Retinal pigment epithelial cell (primary cell): ENCODE measurements at places on chromosomes 3 and 15.

- peak; percentile 81 for DNase-seq
Observed at GRCh38 chr3:48429960-48430707, at the start of gene PLXNB1. Gene PLXNB1, minus strand, starts transcription at chr3:48430086. Its CDS starts 5,475 bp downstream, at chr3:48424611.

GRCh38 chr15:79430901-79431635 lies 1.1 kb upstream of the MINAR1 start:
- DNase-seq: no peak

GRCh38 chr15:89714775-89715174 lies 24.2 kb downstream of the WDR93 start:
- no peak for DNase-seq

- DNase-seq: no peak
Observed at GRCh38 chr15:38696109-38696727, 131.6 kb upstream of the RASGRP1 start.

DNA sequence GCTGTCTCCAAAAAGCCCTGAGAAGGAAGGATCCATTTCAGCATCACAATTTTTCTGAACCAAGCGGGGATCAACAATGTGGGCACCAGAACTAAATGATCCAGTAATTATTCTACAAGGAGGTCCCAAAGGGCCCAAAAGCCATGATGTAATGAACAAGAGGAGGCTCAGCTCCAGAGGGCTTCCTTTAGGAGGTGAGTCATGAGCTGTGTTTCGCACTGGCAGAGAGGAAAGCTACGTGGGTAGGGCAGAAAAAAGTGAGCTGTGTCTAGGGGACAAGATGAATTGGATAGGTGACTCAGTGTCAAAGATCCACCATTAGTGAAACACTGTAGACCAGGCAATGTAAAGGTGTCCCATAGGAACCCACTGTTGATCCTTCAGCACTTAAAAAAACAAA lies 113.4 kb downstream of the RORA start:
- DNase-seq: no peak

DNA sequence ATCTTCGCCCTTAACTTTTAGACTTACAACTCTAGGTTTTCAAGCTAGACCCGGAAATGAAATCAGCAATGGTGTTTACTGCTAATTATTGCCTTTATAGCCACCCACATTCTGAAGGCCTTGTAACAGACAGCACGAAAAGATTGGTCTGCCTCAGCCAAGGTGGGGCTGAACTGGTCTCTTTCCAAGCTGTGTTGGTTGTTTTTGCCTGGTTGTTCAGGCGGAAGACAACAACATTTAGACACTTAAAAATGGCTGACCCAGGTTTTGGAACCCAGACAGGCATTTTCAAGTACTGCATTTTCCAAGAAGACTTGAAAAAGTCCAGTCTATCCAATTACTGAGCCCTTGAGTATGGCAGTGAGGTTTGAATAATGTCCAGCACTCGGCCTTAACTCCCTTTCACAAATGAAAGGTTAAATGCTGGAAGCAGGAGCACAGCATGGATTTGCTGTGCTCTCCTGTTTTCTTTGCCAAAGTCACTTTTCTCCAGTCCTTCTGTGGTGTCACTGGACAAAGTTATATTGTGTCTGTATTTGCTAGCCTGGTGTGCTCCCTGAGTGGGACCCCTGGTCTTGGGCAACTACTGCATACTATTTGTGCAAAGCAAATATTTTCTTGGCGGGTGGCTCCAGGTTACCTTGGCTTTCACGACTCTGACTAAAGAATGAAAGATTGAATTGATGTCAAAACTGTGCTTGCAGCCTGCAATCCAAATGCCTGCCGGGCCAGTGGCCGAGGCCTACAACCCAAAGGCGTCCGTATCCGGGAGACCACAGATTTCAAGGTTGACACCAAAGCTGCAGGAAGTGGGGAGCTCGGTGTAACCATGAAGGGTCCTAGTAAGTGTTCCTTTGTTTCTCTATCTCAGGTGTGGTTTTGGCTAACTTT lies 93.5 kb downstream of the FLNB start:
- no peak for DNase-seq

DNA sequence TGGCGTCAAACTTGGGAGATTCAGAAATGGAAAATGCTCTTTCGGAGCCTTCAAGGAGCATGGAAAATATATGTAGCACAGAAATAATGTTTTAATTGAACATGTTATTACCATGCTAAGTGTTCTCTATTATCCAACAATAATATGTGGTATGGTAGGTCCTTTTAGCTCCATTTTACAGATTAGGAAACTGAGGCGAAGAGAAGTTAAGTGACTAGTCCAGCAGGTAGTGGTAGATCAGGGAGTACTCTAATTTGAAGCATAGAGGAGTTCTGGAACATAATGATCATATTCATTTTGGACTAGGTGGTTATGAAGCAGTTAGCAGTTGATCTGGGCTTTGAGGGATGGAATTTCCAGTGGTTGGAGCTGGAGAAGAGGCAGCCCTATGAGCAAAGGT lies 1.1 kb downstream of the CMC1 start:
- no peak for DNase-seq

DNA sequence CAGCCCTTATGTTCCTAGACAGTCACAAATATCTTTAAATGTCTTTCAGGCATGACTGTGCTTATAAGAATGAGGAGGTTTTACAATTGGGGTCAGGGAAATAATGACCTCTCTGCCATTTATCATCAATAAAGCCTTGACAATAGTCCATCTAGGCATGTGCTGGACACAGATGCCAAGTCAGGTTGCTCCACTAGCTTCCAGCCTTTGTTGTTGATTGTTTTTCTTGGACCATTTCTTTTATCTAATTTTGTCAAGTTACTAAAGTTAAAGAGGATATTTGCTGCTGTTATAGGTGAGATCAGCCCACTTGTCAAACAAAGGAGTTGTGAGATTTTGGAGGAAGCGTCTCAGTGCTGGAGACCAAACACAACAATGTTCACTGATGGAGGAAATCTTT lies 628.0 kb downstream of the ROBO2 start:
- DNase-seq: no peak

GRCh38 chr3:167304077-167304476 lies 76.0 kb downstream of the ZBBX start:
- no peak for DNase-seq

DNA sequence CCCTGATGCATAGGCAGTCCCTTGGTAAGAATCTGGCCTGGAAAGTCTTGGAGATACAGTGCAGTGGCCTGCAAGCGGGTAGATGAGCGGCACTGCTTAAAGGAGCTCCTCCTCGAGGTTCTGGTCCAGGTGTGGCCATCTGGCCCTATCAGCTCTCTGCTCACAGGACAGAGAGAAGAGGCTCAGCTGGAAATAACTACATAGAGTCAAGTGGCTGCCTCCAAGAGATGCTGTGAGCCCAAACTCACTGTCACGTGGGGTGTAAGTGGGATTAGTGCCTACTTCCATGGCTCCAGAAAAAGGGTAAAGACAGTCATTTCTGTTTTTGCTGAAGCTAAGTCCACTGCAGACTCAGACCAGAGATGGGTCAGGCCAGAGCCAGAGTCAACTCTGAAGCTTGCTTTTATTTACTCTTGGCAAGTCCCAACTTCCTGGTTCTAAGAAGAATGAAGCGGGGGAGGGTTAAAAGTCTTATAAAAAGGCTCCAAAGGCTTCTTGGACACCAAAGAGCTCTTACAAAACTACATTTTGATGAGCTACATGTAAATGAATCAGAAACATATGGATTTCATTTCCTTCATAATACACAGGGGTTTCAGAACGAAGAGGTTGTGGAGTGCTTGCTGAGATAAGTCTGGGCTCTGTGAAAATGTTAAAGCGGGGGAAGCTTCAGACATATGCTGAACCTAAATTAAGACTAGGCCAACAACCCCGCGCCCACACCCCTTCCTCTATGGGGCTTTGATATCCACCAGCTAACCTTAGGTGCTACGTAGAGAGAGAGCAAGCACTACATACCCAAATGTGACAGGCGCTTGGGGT lies 77.1 kb downstream of the PDZRN3 start:
- DNase-seq: no peak
